ENCODE measurements at places on chromosomes 5 and 9. TPM values are rescaled to one million over a fixed set of nuclear protein-coding genes. Genes with fewer than 3 reads are reported as not detected.

DNA sequence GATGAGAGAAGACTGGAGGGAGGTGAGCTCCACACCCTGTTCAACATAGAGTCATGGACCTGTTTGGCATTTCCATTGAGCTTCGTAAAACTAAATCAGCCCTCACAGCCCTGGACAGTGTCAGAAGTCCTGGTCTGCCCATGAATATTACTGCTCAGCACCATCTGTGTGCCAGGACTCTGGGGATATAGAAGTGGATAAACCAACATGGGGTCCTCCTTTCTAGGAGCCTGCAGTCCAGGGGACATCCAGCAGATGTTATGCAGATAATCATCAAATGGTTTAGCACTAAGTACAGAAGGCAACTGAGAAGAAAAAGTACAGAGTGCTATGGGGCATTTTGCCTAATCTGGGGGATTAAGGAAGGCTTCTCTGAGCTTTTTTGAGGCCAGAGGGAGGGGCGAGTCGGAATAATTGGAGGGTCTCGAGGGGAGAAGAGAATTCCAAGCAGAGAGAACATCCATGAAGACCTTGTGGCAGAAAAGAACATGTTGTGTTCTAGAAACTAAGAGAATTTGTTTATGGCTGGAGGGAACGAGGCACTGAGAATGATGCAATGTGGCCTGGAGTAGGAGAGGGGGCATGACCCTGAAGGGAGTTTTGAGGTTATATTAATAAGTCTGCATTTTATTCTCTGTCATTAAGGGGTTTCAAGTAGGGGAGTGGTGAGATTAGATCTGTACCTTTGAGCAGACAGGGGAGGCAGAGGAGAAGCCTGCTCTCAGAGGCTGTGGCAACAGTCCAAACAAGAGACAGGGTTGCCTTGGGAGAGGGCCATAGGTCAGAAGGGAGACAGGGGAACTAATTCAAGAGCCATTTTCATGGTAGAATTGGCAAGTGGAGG is 63.5 kb upstream of the SLC2A8 start:
- DNase-seq, result no peak

DNA sequence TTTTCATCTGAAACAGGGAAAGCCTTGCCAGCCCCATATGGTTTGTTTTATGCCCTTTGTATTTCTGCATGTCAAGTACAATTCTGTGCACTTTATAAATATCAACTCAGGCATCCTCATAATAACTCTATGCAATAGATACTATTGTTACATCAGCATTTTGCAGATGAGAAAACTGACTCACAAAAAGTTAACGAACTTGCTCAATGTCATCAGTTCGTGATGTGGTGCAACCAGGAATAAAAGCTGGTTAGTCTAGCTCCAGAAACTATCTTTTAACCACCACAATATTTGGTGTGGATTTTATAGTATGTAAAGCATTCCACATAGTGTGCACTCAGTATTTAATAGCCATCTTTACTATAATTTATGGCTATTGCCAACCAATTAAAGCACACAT is 134.9 kb downstream of the MRPS30 start:
- no peak for DNase-seq

The UQCRQ gene
- 185 TPM for polyA plus RNA-seq

DNA sequence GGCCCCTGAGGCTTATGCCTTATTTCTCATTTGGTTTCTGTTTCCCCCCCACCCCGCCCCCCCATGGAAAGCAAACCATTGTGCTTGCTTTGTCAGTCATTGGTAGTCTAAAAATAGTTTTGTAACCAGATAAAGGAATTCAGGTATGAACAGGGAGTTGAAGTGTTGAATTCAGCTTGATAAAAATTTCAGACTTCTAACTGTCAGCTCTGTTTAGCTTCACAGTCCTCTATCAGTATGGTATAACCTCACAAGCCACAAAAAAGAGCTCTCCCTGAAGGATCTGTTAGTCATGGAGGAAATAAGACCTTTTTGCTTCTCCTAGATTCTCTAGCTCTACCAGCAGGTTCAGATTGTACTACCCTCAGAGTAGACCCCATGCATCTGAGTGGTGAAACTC is 378.1 kb downstream of the TMEM38B start:
- no peak for DNase-seq

DNA sequence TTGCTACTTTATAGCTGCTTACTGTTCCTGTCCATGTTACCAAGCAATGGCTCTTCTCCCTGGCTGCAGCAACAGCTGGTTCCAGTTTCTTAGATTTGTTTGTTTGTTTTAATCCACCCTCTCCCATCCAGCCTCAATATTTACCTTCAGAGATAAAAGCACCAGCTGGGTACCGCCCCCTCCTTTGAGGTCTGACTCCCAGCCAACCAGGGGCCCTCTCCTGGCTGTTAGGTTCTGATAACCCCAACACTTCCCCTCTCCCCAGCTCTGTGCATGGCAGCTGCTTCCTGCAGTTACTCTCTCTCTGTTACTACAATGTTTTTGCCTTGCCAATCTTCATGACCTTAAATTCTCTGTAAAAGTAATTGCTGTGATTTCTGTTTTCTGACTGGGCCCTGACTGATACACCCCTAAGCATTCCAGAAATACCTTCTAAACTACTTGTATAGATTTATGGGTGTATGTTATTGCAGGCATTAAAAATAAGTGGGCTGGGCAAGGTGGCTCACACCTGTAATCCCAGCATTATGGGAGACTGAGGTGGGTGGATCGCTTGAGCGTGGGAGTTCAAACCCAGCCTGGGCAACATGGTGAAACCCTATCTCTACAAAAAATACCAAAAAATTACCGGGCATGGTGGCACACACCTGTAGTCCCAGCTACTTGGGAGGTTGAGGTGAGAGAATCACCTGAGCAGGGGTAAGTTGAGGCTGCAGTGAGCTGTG is 2.6 kb upstream of the GCNT1 start:
- DNase-seq, result no peak

DNA sequence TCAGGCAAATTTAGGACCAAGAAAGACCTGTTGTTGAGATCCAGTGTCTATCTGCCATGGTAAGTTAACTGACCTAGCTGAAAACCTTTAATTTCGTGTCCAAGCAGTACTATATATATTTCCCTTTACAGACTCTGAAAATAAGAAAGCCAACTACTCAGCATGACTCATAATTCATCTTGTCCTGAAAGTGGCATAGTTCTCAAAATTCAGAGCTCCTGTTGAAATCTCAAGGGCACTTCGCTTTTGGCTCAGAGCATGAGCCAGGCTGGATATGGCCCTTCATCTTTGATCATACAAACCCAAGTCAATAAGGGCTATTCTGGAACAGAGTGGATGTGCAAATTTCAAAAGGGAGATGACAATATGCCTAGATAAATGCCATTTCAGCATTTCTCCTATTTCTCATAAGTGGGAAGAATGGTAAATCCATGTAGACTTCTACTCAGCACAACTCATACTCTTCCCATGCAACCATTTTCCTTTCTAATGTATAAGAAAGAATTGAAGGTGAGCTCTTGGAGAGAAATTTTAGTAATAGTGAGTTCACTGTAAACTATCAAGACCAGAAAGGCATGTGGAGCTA is 567.9 kb upstream of the DAB2 start:
- DNase-seq, result no peak

The ZNF608 gene
- 18.9 TPM for polyA plus RNA-seq

DNA sequence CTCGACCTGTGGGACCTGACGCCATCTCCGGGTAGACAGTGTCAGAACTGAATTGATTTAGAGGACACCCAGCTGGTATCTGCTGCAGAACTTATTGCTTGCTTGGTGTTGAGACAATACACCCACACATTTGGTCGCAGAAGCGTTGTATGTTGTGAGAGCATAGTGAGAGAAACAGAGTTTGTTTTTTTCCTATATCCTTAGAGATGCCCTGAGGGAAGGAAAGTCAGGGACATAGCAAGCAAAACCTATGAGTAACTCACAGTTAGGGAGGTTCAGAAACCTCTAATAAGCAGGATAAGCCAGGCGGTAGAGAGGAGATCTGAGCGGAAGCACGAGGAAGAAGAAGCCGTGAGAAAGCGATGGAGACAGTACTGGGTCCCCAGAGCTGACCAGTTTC is 59.8 kb downstream of the PTCD2 start:
- no peak for DNase-seq

- no peak for DNase-seq
Observed at GRCh38 chr9:128162215-128163026, 2.4 kb downstream of the BBLN start.

GRCh38 chr9:35538361-35539234 is 48.7 kb downstream of the RUSC2 start:
- DNase-seq, result peak; percentile 67

All from forelimb muscle (tissue), 1 donor.